Activated CD4-positive, alpha-beta T cell treated with anti-CD3 and anti-CD28 coated beads, Interleukin-2, amount 50 U/mL, for 16 hours (primary cell): ENCODE measurements at places on chromosomes 3 and 15.

- no peak for DNase-seq
Observed at GRCh38 chr15:55226127-55226526, 29.4 kb upstream of the RSL24D1 start.

GRCh38 chr3:131081224-131081623, 54.5 kb downstream of the NEK11 start:
- no peak for DNase-seq

DNA sequence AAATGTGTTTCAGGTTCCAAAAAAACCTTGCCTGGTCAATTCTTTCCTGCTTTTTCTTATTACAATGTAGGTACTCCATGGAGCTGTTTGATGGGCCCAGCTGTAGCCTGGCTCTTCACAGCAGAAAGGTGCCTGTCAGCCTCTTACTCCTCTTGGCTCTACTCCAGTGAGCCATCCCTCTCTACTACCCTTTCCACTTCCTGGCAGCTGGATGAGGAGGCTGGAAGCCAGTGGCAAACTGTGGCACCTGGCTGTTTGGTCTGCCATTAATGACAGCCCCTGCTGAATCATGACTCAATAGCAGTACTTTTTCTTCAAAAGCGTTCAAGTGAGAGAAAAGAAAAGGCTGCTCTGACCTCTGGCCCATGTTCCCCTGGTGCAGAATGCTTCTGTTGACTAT, 618.1 kb downstream of the PYDC2 start:
- no peak for DNase-seq

DNA sequence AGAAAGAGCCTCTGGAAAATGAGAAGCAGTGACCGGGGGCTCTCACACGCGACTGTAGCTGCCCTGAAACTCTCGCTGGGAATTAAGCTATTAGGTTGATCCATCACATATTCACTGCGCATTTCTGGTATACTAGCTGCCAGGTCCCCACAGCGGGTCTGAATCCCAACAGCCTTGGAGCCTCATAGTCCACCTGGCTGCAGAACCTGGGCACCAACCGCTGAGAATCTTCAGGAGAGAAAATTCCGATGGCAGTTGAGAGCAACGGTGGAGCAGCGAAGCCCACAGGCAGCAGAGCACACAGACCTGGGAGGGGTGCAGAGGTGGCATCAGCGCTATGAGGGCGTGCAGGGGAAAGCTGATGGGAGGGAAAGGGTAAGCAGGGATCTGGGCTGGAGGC, 75.1 kb downstream of the FAM174B start:
- no peak for DNase-seq

DNA sequence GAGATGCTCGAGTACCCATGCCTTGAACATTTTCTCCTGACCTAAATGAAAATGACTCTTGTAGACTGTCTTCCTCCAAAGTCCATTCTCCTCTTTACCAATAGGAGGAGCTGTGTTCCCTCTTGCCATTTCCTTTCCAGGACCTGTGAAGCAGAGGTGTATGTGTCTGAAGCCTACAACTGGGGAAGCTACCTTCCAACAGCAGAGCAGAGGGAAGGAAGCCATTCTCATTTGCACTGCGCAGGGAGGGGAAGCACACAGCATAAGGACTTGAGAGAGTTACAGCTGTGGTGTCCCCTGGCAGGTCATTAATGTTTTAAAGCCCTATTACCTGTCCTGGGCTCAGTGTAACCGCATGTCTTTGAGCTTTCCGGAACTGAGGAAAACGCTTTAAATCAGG, 38.7 kb downstream of the HSPBAP1 start:
- peak; percentile 56 for DNase-seq

GRCh38 chr15:75195766-75196241, 5.9 kb upstream of the C15orf39 start:
- DNase-seq: no peak

DNA sequence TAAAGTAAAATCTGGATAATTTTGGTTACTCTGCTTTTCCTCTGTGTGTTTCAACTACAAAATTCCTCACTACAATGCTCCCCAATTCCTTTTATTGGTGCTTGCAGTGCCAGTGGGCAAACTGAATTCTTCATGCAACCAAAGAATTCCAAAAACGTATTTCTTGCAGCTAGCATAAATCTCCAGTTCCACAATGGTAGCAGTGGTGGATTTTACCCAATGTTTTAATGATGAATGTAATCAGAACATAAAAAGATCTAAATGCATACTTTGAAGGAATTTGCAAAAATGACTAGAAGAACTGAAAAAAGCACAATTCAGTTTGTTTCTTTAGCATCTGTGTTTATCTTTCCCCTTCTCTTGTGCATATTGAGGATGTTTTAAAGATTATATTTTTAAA, 359.6 kb upstream of the TPRG1 start:
- no peak for DNase-seq

GRCh38 chr3:49831341-49831740, 17.6 kb upstream of the UBA7 start:
- DNase-seq: no peak

GRCh38 chr3:179036226-179036625, 35.4 kb downstream of the ZMAT3 start:
- no peak for DNase-seq

DNA sequence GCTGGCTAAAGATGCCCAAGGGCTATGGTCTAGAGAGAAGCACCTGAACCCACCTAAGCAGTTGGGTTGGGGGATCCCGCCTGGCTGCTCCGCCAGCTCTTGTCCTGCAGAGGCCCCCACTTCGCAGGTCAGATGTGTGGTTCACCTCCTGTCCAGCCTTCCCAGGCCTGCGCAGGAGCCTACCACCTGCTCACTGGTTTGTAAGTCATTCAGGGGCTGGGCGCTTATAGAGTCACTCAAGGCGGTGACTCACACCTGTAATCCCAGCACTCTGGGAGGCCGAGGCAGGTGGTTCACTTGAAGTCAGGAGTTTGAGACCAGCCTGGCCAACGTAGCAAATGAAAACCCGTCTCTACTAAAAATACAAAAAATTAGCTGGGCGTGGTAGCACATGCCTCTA, 3.9 kb upstream of the FURIN start:
- no peak for DNase-seq

DNA sequence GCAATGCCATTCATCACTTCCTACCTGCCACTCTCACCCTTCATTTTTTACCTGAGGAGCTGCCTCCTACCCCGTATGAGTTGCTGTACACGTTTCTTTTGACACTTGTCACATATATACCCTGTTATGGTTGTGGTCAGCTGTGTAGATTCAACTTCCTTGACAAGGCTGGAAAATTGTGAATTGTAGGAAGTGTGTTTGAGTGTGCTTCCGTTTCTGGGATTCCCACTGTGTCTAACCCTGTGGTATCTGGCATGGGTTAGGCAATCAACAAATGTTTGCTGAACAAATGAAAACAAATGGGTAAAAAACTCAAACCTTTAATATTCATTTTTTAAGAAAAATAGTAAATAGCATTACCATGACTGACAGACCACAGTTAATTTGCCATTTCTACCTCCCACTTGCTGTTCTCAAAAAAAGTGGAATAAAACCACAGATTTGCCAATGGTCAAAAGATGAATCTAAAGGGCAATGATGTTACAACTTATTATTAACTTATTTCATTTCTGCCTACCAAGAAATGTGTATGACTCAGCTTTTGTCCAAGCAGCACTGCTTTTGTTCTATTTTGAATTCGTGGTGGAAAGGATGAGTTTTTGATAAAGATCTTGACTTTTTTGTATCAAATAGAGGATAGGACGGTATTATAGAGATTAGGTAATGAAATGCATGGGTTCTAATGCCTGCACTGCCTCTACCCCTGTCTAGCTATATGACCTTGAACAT, 404.6 kb downstream of the LPP start:
- DNase-seq: no peak

- no peak for DNase-seq
Observed at GRCh38 chr15:34813446-34814190, 18.3 kb upstream of the ACTC1 start.

DNA sequence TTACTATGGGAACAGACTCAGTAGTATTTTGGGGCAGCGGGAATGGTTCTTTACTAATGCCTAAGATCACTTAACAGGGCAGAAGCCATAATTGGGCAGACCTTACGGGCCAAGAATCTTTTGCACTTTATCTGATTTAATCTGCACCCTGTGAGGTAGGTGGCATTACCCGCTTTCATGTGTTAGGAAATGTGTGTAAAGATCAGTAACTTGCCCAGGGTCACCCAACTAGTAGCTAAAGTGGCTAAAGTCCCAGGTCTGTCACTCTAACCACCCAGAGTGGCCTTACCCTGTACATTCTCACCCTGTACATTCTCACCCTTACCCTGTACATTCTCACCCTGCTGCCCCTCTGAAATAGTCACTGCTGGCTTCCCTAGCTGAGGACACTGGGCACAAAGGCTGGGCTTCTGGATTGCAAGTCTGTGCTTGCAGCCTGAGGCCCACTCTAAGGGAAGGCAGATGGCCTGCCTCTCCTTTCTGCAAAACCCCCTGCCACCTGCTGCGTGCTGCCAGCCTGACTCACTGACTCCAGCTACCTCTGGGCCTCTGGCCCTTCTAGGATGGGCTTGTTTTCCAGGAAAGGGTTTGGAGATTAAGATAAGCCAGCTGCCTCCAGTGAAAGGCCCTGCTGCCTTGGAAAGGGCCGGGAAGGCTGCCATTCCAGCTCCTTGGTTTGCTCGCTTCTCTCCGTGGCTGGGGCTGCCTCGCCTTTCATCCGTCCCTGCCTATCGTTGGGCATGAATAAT, 37.5 kb upstream of the MYZAP start:
- DNase-seq: no peak

- peak; percentile 64 for DNase-seq
Observed at GRCh38 chr3:184523825-184524615, 37.6 kb upstream of the EPHB3 start.

DNA sequence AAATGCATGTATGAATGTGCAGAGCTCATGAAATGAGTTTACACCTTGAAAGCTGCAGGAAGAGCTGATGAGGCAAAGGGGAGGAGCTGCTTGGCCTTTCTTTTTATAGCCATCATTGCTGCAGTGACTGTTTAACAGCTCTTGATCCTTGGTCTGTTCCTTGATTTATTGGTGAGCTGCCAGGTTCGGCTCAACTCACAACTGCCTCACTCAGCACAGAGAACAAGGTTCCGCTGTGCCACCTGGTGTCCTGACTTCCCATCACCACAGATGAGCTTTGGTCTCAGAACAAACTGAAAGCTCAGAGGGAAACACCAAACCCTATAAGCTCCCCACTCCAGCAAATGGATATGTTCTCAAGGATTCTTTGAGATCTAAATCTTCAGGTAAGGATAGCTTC, 626.1 kb downstream of the MAGI1 start:
- no peak for DNase-seq

DNA sequence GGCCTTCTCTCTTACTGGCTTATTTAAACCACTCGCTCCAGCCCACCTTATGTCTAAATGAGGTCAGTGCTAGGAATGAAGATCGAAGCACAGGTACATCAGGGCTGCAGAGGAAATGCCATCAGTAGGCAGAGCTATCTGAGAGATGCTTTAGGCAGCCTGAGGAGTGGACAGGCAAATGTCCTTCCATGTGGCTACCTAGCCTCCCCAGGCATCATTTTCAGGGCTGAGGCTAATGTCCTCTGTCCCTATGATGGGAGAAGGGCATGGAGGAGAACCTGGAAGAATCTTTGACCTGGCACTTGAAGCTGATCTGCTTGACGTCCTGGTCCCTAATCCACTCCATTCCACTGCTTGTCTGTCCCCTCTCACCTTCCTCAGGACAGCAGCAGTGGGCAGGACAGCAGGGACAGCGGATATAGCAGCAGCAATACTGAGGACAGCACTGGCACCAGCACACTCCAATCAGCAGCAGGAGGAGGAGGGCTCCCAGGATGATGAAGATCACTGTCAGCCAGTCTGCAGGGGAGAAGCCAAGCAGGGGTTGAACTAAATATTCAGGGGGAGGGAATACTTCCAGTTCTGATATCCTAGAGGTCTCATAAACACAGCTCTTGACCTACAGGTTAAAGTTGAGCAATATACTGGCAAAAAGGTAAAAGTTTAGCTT, 21.0 kb downstream of the ILDR1 start:
- no peak for DNase-seq

DNA sequence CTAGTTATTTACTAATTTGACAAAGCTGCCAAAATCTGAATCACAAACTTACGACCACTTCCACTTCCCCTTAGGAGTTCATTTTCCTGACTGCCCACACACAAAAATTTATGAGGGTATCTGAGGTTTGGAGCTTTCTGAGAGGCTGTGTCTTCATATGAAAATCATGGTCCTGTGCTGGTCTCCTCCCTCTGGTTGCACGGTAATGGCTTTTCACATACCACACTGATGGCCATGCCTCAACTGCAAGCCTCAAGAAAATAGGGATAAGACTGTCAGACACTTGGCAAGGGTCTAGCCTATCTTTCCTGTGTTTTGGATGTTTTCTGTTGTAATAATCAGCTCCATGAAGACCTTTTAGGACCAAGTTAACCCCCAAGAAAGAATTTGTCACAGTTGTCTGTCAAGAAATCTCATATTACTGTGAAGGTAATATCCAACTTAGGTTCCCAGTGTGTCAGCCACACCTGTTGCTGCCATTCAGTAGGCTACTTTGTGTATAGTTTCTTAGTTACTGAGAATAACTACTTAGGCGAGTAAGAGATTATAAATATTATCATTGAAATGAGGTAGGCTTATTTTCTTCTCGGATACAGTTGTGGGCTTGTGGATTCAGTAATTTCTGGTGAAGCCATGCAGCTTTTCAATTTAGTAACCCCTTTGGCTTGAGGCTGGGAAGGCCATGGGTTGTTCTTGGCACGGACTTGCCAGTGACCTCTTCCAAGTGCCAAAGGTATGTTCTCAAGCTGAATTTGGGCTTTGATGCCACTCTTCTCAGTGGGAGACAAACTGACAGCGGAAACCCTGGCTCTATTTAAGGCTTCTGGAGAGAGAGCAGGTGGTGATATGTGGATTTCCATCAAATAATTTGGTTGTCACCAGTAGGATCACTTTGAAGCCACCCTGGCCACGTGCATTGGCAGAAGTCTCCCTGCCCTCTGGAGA, 101.1 kb downstream of the RYR3 start:
- DNase-seq: no peak

GRCh38 chr15:81336568-81336967, 12.6 kb upstream of the STARD5 start:
- DNase-seq: peak; percentile 35

DNA sequence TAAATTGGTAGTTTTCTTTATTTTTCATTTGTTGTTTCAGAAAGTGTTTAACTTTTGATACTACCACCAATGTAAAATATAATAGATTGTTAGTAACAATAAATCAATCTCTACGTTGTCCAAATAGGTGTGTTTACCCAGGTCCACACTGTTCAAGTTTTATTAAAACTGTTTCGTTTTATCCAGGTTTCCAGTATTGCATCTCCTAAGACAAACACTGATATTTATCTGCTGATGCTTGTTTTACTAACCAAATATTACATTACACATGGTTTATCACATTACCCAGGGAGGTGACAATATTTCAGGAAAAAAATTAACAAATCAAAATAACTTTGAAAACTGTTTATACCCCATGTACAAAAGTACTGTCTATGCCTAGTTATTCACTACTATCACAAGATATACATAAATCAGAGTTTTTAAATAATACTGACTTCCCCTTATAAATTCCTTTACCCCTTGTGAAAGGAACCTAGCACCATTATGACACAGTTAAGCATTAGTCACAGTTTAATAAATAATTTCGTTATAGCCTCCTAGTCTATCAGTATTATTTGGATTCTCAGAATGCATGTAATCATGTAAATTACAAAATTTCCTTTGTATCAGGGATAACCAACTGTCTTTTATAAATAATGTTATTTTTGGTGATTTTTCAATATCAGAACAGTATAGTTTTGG, 205.3 kb downstream of the ZBTB20 start:
- no peak for DNase-seq

- no peak for DNase-seq
Observed at GRCh38 chr3:22360970-22361369, 610.0 kb upstream of the ZNF385D start.
